ENCODE measurements at places on chromosomes 1 and 21.

GRCh38 chr1:84674705-84675104 is 15.6 kb downstream of the SSX2IP start:
- no peak for DNase-seq

GRCh38 chr1:229880271-229881170 is 186.5 kb upstream of the GALNT2 start:
- no peak for DNase-seq

- no peak for DNase-seq
Observed at GRCh38 chr1:157849229-157849875, 7.7 kb upstream of the CD5L start.

- no peak for DNase-seq
Observed at GRCh38 chr1:83689921-83690868, 308.7 kb downstream of the TTLL7 start.

- no peak for DNase-seq
Observed at GRCh38 chr1:59249396-59250137, 47.3 kb upstream of the FGGY start.

- no peak for DNase-seq
Observed at GRCh38 chr1:176541663-176542062, 78.7 kb downstream of the PAPPA2 start.

GRCh38 chr1:41364442-41365319 is 3.4 kb downstream of the FOXO6 start:
- no peak for DNase-seq

DNA sequence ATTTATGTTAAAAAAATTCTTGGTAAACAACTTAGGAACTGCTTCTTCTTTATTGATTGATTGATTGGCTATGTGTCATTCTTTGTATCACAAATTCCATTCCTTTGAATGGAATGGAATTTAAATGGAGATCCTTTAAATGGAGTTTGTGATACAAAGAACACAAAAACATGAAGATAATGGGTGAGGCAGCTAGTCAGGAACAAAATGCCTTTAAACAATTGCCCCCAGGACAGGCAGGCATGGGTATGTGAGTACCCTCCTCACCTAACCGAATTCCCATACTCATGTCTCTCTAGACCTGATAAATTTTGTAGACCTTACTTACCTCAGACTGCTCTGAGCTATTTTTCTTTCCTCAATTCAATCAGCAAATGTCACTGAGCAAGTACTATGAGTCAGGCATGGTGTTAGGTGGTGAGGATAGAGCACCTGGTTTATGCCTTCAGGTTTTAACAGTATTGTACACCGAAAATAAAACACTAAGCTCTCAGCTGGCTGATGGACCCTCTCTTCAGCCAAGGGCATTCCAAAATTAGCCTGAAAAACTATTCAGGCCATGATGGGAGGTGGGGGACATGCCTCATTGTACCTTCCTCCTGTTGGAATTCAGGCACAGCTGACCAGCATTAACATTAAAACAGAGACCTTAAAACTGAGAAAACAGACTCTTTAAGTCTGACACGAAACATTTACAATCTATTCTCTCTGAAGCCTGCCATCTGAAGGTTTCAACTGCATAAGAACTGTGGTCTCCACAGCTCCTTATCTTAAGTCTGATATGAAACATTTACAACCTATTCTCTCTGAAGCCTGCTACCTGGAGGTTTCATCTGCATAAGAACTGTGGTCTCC is 58.9 kb downstream of the OLFML3 start:
- DNase-seq, result no peak

DNA sequence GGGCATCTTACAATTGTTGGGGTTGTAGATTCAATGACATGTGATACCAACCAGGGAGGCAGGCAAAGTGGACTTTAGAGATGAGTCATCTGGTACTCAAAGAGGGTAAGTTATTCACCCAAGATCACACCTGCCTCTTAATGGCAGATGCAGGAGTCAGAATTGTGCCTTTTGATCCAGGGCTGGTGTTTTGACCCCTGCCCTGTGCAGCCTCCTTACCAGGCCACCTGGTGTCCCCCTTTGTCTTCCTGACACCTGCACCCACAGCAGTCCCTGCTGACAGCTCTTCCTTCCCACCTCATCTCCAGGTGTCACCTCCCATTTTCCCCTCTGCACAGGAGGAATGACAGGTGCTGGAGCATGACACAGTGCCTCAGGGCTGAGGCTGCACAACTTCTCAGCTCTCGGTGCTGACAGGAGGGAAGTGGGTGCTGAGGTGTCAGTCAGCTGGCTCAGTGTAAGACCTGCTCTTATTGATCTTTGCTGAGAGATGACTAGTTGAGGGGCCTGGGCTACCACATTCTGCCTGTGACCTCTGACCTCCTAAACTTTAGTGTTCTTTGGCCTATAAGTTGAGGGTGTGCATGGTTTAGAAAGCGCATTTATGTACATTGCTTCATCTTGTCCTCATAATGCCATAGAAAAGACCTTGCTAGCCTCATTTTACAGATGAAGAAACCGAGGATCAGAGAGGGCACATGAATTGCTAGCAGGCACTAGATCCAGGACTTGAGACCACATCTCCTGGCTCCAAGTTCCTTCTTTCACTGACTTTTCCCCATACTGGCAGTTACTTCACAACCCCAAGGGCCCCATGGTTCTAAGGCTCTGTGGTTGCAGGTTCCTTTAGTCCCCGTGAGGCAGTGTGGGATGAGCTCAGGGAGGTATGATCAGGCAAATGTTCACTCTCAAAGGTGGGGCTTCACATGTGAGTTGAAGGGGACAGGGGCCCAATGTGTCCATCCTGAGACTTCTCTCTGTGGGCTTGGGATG is 31.3 kb downstream of the CACNA1E start:
- no peak for DNase-seq

DNA sequence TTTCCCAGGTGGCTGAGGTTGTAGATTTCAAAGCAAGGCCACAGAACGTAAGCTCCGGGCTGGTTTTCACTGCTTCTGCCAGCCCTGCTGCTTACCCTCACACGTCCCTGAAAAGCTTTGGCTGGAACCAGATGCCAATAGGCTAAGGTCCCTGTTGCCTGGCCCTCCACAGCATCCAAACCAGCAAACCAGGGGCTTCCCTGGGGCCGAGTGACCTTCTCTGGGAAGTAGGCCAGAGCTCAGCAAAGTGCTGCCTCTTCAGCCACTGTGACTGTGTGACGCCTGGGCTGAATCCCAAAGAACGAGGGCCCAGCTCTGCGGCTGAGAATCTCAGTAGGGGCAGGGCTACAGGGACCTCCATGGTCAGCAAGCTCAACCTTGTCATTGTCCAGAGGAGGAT is 28.9 kb upstream of the RBM15 start:
- no peak for DNase-seq

GRCh38 chr1:10778640-10779039 is 17.8 kb downstream of the CASZ1 start:
- no peak for DNase-seq

- no peak for DNase-seq
Observed at GRCh38 chr1:156668801-156669637, 8.2 kb downstream of the NES start.

- no peak for DNase-seq
Observed at GRCh38 chr1:234094172-234094571, 189.7 kb downstream of the SLC35F3 start.

DNA sequence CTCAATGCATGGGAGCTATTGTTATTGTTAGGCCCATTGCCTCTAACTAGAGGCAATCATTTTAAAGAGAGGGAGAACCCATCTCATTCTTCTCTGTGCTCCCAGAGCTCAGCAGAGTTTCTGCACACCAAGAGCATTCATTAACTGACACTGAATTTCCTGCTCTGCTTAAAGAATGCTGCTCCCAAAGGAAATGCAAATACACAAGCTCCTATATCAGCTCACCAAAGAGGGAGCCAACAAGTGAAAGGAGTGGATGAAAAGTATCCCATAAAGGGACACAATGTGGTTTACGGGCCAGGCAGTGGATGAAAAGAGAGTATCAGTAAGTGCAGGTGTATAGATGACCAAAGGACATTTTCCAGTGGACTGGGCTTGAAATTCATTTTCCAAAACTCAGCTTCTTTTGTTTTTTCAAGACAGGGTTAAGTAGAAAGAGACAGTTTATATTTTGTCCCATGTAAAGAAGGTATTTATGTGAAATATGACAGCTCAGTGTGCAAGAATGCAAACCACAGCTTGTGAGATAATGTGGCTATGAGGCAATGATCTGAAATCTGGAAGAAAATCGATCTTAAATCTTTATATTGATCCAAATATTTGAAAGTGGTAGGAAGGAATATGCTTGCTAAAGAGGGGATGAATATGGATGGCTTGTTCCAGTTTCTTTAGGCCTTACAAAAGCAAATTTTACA is 207.7 kb upstream of the CAMK1G start:
- no peak for DNase-seq

DNA sequence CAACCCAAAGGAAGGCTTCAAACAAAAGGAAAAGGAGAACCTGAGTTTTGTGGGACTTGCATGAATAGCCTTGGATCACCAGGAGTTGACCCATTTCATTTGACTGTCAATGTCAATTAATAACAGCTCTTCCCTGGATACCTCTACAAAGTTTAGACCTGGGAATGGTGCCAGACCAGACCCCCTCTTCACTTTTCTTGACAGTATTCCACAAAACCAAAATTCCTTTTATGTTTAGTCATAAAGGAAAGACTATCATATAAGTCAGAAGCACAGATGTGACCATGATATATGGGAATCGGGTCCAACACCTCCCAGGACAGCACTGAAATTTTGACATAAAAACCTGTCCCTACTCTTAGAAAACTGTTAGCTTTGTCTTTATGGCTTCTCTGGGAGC is 191.8 kb downstream of the LYPLAL1 start:
- no peak for DNase-seq

- no peak for DNase-seq
Observed at GRCh38 chr1:178477373-178477772, 19.4 kb downstream of the CLEC20A start.

DNA sequence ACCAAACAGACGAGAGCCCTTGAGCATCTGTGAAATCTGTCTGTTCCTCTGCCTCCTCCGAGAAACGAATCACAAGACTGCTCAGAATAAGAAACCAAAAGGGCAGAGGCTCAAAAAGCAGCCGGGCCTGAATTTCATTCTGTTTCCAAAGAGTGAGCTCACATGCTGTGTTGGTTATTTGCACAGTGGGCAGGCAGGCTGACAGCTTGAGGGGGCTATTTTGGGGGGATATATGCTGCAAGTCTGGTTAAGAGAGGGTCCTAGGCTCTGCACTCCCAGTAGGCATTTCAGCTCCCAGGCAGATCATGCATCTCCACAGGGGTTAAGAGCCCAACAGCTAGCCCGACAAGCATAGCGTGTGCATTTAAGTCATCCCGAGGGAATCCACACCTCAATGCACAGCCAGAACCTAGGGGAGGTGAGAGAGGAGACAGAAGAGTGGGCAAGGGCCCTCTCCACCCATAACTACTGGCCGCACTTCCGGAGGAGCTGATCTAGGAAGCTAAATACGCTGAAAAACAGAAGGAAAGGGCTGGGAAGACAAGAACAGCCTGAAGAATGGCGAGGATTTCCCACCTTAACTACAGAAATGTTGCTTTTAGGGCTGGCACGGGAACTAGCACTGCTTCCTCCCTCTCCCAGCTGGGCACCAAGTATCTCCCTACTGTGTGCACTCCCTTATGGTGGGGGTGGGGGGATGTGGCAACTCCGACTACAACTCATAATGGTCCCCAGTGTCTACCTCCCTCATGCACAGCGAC is 3.7 kb downstream of the PGBD5 start:
- DNase-seq, result no peak

DNA sequence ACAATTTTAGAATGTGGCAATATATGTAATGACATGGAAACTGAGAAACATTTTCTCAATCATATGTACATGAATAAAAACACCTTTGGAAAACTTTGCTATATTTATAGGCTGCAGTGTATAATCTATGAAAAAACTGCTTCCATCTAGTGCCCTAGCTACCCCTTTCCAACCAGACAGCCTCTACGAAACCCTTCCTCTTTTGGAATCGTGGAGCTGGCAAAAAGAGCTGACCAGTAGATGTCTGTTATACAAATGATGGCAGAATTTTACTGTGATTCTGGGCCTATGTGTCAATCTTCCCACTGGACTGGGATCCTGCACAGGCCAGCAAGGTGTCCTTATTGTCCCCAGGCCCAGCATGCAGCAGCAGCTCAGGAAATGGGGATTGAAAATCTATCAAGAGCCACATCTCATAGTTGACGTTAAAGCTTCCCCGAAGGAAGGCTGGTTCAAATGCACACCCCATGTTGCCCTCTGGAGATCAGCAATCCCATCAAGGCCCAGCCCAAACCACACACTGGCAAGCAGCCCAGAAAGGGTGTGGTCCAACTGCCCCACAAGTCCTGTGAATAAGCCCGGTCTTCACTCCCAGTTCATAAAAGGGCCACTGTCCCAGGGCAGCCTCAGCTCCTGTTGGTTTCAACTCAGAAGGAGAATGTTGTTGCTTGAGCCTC is 8.8 kb upstream of the FAM20B start:
- no peak for DNase-seq

- no peak for DNase-seq
Observed at GRCh38 chr1:27891196-27891889, 19.0 kb downstream of the THEMIS2 start.

- no peak for DNase-seq
Observed at GRCh38 chr1:212955098-212955497, 4.8 kb downstream of the VASH2 start.

- DNase-seq, result peak; percentile 25
Observed at GRCh38 chr1:167454304-167454893, 63.9 kb downstream of the CD247 start.

GRCh38 chr1:88877382-88877825 is 14.0 kb downstream of the GTF2B start:
- DNase-seq, result no peak

- no peak for DNase-seq
Observed at GRCh38 chr1:57072401-57073110, 106.7 kb upstream of the C8B start.

- no peak for DNase-seq
Observed at GRCh38 chr1:24973315-24973714, 43.2 kb upstream of the RUNX3 start.

DNA sequence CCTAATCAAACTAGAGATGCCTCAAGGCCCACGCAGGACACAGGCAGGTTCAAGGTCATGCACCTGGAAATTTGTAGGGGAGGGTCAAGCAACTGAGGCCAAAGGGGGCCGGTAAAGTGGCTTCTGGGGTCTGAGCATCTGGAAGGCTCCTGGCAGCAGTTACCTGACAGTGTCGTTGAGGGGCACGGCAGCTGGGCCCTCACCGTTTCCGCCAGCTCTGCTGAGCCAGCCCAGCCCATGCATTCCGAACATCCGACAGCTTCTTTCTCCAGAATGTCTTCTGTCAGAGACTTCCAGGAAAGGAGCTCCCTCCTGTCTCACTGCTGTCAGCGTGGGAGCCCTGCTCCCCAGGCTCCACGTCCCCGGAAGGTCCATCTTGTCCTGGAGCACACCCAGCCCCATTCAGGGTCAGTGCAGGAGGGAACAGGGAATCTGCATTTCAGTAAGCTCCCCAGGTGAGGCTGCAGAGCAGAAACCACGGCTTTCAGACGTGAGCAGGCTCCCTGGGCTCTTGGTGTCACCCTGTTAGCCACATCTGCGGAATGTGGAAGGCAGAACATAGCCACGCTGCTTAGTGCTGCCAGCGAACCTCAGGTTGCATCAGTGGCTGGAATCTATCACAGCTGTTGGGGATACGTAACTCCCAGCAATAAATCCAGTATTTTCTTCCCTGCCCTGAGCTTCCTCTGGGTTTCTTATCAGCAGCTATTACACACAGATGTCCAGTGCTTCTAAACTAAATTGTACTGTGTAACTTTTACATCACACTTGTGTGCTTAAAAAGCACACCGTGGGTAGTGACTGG is 36.3 kb upstream of the FAM3B start:
- DNase-seq, result no peak

- no peak for DNase-seq
Observed at GRCh38 chr1:245416781-245417180, 262.0 kb downstream of the KIF26B start.

GRCh38 chr1:248842781-248843331 is 4.8 kb downstream of the ZNF672 start:
- DNase-seq, result no peak

GRCh38 chr1:47558601-47559593 is 121.1 kb downstream of the FOXD2 start:
- no peak for DNase-seq
